NCI-H460 (cell line): ENCODE measurements at places on chromosomes 13 and 19.
A peak's percentile ranks its signal among the peaks of the same experiment; 100 is the strongest.

DNA sequence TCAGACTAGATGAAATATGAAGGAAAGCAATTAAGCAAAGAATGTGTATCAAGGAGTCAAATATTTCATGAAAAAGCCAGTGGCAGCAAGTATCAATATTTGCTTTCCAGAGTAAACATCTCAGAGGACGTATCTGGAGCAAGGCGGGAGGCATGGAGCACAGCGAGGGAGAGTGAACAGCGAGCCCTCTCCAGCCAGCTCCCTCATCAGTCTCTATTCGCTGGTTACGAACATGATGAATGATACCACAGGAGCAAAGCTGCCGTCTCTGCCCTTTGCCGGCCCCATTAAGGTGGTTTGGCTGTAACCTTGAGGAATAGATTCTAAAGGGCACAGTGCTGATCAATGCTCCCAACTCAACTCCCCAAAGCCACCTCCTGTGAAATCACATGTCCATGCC is 95.8 kb downstream of the CCNA1 start:
- DNase-seq, result no peak

- no peak for DNase-seq
Observed at GRCh38 chr13:71577127-71577526, 289.9 kb downstream of the DACH1 start.

- no peak for DNase-seq
Observed at GRCh38 chr13:88461272-88462009, 790.3 kb downstream of the SLITRK5 start.

DNA sequence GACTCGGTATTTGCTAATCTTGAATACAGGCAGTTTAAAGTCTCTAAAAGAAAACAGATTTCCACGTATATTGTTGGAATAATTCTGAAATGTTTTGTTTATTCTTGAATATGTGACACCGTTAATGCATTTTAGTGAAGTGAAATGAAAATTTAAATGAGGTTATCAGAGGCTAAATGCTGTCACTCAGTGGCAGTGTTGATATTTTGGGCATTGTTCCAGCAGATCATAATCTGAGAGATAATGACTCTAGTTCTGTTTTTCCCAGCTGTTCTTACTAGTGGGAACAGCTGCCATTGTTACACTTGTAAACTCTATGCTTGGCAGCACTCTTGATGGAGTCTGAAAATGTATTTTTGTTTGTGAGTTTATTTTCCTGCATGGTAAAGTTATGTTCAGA is 365.6 kb upstream of the SLC10A2 start:
- no peak for DNase-seq

GRCh38 chr19:13797870-13798269 is 2.6 kb downstream of the ZSWIM4 start:
- DNase-seq, result no peak

GRCh38 chr13:59643364-59643841 is 520.3 kb downstream of the DIAPH3 start:
- DNase-seq, result no peak

GRCh38 chr19:29324717-29325116 is 111.8 kb upstream of the UQCRFS1 start:
- no peak for DNase-seq

DNA sequence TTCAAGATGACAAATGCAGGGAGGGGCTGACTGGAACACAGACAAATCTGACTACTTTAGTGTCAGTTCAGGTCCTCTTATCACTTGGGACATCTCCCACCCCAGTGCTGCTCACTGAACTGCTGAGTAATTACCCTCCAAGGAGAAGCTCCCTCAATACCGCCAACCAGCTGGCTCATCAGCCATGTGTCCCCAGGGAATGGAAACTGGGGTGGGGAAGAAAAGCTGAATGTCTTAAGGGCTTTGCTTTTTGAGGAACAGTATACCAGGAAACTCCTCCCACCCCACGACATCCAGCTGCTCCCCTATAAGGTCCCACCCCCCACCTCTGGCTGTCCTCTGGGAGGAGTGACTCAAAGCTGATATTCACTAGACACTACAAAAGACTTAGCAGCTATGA is 2.0 kb downstream of the ZNF823 start:
- DNase-seq, result no peak

DNA sequence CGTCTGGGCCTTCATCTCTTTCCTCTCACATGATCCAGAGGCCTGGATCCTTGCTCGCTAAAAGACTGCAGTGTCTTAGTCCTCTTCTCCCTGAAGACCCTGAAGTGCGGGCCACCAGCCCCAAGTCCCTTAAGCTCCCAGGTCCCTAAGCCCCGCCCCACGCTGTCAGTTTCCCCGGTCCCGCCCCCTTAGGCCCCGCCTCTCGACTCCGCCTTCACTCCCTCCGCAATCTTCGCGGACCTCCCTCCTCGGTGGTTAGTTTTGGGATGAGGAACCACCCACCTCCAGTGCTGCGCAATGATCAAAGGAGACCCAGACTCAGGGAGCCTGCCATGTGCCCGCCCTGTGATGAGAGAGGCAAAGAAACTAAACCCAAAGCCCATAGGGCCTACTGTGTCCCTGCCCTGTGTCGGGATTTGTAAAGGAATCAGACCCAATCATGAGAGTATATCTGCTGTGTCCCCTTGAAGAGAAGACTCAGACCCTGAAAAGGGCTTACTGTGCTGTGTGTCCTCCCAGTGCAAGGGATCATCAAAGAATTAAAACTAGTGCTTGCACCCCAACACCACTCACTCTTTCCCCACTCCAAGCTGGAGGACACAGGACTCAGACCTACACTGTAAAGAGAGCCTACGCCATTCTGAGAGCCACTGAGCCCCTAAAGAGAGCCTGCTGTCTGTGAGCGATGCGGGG is 3.0 kb upstream of the COX6B1 start:
- DNase-seq, result peak; percentile 57

- no peak for DNase-seq
Observed at GRCh38 chr19:47228168-47228936, 2.6 kb downstream of the BBC3 start.

DNA sequence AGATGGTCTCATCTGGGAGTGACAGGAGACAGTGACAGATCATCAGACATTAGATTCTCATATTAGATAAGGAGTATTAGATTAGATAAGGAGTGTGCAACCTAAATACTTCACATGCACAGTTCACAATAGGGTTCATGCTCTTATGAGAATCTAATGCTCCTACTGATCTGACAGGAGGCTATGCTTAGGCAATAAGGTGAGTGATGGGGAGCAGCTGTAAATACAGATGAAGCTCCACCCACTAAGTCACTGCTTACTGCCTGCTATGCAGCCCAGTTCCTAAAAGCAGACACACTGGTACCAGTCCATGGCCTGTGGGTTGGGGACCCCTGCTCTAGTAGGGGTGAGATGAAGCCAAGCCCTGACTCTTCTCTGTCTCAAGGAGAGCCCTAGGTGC is 10.0 kb upstream of the IGFL3 start:
- no peak for DNase-seq

DNA sequence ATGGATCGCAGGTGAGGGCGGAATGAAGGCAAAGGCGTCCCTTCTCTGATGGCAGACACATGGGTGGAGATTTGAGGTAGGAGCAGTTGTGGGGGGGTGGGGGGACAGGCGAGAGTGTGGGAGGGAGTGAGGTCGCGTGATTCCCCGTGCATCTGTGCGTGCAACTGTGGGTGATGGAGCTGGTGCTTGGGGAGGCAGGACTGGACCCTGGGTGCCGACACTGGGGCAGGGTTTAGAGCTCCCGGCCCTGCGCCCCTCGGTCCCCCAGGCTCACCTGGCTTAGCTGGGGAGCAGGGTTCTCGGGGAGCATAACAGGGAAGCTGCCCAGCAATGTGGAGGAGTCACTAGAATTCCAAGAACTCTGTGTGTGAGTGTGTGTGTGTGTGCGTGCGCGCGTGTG is 3.4 kb downstream of the TMPRSS9 start:
- DNase-seq, result no peak

DNA sequence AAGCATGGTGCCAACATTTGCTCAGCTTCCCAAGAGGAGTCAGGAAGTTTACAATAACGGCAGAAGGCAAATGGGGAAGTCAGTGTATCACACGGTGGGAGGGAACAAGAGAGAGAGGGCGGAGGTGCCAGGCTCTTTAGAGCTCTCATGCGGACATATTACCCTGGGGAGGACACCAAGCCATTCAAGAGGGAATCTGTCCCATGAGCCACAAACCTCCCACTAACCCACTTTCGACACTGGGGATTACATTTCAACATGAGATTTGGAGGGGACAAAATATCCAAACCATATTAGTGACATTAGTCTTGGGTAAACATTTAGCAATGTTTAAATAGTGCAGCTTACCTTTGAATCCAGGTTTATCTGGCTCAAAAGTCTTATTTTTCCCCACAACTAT is 69.9 kb downstream of the SLAIN1 start:
- DNase-seq, result no peak
